ENCODE measurements at places on chromosomes 1 and 21.
A peak's percentile ranks its signal among the peaks of the same experiment; 100 is the strongest.

- DNase-seq, result no peak
These were observed 109.9 kb downstream of the BCAR3 start for GRCh38 chr1:93571623-93572310.

GRCh38 chr1:16046842-16047241 lies 3.3 kb downstream of the CLCNKB start:
- no peak for DNase-seq

GRCh38 chr1:77938651-77939050 lies 40.2 kb downstream of the FUBP1 start:
- DNase-seq, result no peak

DNA sequence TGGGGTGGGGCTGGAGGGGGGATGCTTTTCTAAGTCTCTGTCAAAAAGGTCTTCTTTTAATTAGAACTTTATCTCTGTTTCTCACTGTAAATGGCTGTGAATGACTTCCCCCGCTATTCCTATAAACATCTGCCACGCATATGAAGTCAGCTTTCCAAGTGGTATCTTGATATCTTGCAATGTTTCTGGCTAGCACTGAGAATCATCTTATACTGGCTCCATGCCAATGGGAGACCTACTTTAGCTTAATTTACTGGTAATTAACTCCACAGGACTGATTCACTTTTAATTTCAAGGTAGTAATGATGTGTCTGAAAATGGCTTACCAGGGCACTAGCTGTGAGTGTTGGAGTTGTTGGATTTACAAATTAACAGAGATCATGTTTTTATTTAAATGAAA lies 4.3 kb downstream of the GPR88 start:
- DNase-seq, result no peak

- no peak for DNase-seq
These were observed 14.4 kb upstream of the VPS26C start for GRCh38 chr21:37281579-37281978.

DNA sequence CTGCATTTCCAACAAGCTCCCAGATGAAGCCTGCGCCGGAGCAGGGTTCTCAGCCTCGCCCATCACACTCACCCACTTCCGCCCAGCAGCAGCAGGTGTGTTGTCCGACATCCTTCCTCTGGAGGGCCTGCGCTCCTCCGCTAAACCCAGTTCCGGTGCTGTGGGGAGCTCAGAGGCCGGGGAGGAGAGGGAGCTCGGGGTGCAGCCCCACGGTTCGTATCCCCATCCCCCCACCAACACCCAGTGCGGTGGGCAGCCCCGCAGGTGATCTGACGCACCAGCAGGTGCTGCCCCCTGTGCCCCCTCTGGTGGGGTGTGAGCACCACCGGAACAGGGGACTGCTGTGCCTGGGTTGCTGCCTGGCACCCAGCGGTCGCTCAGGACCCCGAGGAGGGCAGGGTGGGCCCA lies 3.4 kb upstream of the PEX10 start:
- DNase-seq, result no peak

GRCh38 chr21:14838400-14838799 lies 226.4 kb downstream of the NRIP1 start:
- no peak for DNase-seq

DNA sequence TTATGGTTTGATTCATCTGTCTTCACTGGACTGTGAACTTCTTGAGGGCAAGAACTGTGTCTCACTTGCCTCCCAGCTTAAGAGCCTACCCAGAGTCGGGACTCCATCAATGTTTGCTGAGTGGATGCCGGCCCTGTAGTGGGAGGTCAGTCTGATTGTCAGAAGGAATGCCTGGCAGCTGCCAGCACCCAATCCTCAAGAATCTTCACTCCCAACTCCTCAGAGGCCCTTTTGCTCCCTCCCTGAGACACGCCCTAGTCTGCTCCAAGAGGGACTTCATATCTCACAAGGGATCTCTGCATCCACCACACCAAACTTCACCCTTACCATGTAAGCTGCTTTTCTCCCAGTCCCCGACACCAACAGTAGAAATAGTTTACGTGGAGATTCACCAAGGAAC lies 15.2 kb upstream of the KDM4A start:
- no peak for DNase-seq

GRCh38 chr1:110227774-110228173 lies 17.7 kb downstream of the KCNC4 start:
- DNase-seq, result no peak

GRCh38 chr21:35521293-35521692 lies 472.2 kb upstream of the RUNX1 start:
- DNase-seq, result no peak

DNA sequence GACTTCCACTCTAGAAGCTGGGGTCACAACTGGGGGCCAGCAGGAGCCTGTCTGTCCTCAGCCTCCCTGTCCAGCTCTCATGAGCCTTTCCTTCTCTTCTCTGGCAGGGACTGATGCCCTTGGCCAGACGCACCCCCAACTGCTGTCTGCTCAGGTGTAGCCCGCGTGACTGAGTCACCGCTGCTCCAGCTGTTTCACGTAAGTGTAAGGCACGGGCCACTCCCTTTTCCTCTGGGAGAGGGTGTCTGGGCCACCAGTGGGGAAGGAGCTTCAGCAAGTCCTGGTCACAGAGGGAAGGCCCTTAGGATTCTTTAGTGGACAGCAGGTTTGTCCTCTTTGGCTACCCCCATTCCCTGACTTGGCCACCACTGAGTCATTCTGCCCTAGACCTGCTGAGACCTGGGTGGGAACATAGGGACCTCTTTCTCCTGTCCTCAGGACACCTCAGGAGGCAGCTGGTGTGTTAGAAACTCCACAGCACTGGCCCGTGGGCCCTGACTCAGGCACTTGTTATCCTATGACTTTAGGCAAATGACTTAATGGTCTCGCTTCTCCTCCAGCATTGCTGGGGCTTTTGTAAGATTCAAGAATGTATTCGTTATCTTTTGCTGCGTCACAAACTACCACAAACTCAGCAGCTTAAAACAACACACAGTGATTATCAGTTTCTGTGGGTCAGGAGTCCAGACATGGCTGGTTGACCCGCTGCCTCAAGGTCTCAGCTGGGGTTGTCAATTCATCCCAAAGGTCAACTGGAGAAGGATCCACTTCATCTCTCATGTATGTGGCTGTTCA lies 64.8 kb downstream of the FAM163A start:
- no peak for DNase-seq

DNA sequence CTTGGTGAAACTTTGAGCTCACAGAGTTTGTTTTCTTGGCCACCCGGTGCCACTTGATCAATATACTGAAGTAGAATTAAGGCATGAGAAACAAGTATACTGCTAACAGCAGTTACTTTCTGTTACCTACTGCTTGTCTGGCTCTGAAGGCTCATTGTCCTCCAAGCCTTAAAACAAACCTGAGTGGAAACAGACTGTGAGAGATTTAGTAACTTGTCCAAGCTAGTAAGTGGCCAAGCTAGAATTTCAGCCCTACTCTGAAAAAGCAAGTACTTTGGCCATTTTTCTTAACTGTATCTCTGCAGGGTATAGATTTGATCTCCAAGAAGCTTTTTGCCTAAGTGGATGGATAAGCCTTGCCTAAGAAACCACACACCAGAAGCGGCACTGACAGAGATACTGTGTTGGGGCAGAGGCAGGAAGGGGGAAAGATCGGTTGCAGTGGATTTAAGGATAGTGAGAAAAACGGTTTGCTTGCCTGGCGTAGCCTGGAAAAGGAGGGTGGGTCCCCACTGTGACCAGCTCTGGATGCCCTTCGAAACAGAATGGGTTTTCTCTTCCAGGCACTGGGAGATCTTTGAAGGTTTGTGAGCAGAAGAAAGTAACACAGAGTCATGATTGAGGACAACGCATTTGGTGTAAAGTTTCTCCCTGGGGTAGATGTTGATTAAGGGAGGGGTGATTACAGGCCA lies 2.1 kb upstream of the MACO1 start:
- no peak for DNase-seq

- no peak for DNase-seq
These were observed 524.0 kb downstream of the LRRIQ3 start for GRCh38 chr1:73673971-73674370.

DNA sequence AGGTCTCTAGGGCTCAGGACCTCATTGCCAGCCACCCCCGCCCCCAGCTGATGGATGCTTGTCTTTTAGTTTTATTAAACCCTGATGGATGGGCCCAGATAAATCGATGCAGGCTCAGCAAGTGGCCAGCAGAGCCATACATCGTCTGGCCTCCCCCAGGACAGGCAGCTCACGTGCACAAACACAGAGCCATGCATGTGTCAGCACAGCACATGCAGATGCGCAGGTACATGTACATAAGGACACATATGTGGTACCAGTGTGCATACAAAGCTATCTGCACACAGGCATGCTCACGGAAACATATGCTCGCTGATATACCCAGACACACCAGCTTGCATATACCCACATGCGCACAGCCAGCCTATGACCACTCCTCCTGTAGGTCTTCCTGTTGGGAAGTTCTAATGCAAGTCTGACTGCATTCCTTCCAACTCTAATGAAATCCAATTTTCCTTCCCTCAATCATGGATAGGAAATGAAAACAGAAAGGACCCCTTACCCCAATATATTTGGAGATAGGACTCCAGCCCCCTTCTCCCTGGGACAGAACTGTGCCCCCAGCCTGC lies 897 bp downstream of the COL16A1 start:
- no peak for DNase-seq

DNA sequence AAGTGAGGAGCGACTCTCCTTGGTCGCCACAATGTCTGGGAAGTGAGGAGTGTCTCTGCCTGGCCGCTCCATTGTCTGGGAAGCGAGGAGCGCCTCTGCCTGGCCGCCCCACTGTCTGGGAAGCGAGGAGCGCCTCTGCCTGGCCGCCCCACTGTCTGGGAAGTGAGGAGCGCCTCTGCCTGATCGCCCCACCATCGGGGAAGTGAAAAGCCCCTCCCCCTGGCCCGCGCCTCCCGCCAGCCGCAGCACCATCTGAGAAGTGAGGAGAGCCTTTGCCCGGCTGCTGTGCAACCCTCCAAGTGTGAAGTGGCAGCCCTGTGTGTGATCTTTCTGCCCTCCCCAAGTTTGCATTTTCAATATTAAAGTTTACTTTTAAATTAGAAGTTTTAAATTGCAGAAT lies 95.0 kb upstream of the PPP2R5A start:
- DNase-seq, result no peak

- DNase-seq, result no peak
These were observed 411.0 kb upstream of the ESRRG start for GRCh38 chr1:217133958-217134856.

DNA sequence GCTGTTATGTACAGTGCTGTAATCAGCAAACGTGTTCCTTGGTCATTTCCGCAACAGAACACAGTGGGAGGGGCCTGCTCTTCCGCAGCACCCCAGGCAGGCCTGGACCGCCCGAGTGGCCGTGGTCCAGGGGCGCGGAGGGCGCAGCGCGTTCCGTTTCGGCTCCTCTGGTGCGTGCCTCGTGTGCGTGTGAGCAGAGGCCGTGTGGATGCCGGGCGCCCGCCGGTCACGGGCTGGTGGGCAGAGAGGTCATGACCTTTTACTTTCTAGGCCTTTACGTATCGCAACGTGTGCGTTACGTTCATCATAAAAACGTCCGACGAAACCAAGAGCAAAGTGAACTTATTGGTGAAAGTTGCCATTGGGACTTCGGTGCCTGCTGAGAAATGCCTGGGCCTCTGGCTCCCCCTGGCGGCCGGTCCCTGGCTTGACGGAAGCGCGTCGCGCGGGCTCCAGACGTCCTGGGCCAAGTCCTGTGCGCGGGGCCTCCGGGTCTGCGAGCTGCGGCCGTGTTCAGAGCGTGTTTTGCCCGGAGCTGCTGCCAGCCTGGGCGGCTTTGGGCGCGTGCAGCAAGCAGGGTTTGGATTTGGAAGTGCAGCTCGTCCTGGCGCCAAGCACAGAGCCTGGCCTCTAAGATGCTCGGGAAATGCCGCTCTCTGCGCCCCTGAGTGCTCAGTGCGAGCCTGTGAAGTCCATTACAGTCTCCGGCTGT lies 34.4 kb downstream of the COL18A1 start:
- peak; percentile 40 for DNase-seq

DNA sequence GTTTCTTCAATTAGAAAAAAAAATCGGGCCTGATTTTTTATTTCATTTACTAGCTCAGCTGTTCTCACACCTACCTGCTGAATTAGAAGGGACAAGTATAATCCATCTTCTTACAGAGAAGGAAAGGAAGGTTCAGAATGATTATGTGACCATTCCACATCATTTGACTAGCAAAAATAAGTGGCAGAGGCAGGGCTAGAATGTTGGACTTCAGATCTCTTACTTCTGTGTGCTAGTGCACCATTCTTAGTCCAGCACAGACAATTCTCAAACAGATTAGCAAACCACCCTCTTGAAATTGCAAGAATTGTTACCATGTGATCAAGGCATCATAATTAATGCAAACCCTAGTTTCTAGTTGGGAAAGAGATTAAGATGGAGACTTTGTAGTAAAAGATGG lies 32.7 kb downstream of the CTH start:
- no peak for DNase-seq

DNA sequence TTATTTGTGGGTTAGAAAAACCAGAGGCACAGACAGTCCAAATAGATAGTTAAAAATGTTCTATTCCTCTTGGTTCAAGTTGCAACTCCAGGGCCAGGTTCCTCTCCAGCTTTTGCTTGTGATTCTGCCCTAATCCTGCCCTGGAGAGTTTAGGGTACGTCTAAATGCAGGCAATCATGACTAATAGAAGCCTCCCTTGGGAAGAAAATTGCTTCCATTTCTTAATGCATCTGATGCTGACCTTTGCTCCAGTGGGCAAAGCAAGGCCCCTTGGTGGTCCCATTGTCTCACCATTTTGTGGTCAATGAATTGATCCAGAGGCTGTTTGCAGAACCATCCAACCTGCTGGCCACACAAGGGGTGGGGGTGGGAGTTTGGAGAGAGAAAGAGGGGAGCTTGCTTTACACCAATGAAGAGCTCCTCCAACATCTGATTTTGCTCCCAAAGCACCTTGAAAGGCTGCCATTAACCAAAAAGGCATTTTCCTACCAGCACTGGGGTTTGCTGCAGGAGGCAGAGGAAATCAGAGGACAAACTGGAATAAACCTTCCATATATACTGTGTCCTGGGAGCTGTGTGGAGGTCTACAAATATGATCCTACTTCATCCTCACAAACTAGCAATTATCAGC lies 31.3 kb downstream of the C8B start:
- DNase-seq, result peak; percentile 90

DNA sequence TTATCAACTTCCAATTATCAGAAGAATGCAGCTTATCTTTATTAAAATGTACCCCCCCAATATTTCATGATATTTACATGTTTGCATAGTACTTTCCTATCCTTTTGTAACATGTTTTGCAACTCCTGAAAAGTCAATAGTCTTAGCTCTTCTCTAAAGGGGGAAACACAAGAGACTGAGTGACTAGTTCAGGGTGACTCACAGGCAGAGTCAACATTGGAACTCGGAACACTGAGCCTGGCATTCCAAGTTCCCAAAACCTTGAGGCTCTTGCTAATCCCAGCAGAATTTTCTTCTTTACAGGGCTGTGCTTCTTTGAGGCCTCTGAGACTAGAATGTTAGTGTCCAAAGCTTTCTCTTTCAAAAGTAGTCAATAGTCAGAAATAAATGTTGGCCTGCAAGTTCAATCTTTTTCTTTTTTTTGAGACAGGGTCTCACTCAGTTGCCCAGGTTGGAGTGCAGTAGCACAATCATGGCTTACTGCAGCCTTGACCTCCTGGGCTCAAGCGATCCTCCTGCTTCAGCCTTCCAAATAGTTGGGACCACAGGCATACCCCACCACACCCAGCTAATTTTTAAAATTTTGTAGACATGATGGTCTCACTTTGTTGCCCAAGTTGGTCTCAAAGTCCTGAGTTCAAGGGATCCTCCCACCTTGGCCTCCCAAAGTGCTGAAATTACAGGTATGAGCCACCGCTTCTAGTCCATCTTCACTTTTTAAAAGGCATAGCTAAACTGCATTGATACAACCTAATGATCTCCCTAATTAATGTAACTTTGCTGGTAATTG lies 37.5 kb downstream of the ZNF281 start:
- DNase-seq, result peak; percentile 56

Data from fibroblast of skin of left biceps (primary cell).